IMR-90 (cell line): ENCODE measurements at places on chromosomes 16 and 17. TPM values are rescaled to one million over a fixed set of nuclear protein-coding genes. Genes with fewer than 3 reads are reported as not detected.

EPN3 gene
- not detected in 2 replicates for total RNA-seq

CRK gene
- total RNA-seq, result 100 and 123 TPM in 2 replicates

HSF5 gene
- total RNA-seq, result not detected in 2 replicates

USP6 gene
- not detected in 2 replicates for total RNA-seq

CTRB2 gene
- total RNA-seq, result not detected in 2 replicates

IGSF6 gene
- not detected in 2 replicates for total RNA-seq

OR3A3 gene
- not detected in 2 replicates for total RNA-seq

TLCD3B gene
- total RNA-seq, result not detected in 2 replicates

ITGB4 gene
- total RNA-seq, result under 0.01 TPM in 1 of 2 replicates, not detected in the other

G6PC1 gene
- not detected in 2 replicates for total RNA-seq

HS3ST2 gene
- not detected in 2 replicates for total RNA-seq

YPEL3 gene
- 1.1 and 3.1 TPM in 2 replicates for total RNA-seq

KRT40 gene
- not detected in 2 replicates for total RNA-seq

SPATA32 gene
- under 0.01 and 0.18 TPM in 2 replicates for total RNA-seq

LPO gene
- total RNA-seq, result not detected in 2 replicates

FBXW10 gene
- total RNA-seq, result not detected in 2 replicates

PAFAH1B1 gene
- 121 and 127 TPM in 2 replicates for total RNA-seq

PPP1R27 gene
- not detected in 2 replicates for total RNA-seq

LYZL6 gene
- total RNA-seq, result not detected in 2 replicates
